ENCODE measurements at places on chromosomes 5 and 9. TPM values are rescaled to one million over a fixed set of nuclear protein-coding genes. Genes with fewer than 3 reads are reported as not detected.

GRCh38 chr5:107915176-107915812 is 244.6 kb upstream of the EFNA5 start:
- DNase-seq: no peak

GRCh38 chr5:36739751-36740221 is 133.4 kb downstream of the SLC1A3 start:
- DNase-seq: no peak

GRCh38 chr5:137191179-137191578 is 307.9 kb downstream of the SPOCK1 start:
- DNase-seq: no peak

DNA sequence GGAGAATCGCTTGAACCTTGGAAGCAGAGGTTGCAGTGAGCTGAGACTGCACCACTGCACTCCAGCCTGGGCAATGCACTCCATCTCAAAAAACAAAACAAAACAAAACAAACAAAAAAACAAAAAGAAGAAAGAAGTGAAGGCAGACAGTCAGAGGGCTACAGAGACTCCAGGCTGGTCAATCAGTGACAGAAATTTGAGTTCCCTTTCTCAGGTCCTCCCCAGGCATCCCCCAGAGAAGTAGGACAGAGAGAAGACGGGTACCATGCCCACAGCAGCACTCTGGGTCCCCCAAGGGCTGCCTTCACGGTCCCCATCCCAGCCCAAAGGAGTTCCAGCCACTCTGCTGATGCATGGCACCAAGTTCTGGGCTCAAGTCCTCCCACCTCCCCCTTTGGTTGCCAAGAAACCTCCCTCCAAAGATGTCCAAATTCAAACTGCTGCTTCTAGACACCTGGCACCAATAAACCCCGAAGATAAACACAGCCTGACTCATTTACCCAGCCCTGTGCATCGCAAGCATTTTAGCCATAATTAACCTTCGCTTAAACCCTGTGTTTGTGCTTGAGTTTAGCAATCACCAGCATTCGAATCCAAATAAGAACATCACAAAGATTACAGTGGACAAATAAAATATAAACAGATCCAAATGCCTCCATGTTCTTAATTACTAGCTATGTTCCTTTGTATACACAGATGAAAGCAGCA is 24.0 kb downstream of the SEMA4D start:
- no peak for DNase-seq

DNA sequence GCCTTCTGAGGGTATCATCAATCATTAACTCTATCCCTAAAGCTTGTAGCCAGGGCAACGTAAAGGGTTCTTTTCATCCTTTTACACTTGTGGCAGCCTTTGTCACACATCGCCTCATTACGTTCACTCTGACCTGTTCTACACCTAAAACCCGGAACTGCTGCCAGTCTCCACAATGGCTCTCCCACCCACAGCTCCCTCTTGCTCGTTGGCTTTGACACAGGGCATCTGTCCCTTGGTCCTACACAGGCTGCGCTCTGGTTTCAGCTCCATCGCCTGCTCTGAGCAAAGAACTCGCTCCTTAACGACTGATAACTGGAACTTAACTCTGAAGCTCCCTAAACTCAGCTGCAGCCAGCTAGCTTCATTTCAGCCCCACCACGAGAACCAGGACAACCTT is 112.8 kb upstream of the CTNND2 start:
- no peak for DNase-seq

DNA sequence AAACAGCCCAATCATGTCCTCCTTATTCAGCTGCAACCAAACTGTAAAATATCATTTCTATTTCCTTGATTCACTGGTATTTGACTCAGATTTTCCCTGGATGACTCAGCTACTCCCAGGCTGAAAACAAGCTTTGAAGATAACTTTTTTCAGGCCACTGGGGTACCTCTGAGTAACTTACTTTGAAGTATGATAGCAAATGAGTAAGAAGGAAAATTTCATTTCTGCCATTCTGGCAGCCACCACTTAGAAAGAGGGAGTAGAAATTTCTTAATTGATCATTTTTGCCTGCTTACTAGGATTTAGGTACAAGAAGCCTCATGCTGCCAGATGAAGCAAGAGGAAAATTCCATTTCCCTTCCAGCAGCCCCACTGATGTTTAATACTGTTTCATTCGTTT is 247.4 kb downstream of the PRELID2 start:
- DNase-seq: peak; percentile 66

- no peak for DNase-seq
Measured at GRCh38 chr5:181059297-181060230, 19.5 kb downstream of the BTNL9 start.

- DNase-seq: no peak
Measured at GRCh38 chr5:133930061-133930812, 38.2 kb downstream of the C5orf15 start.

- DNase-seq: no peak
Measured at GRCh38 chr9:133727277-133727875, 10.8 kb downstream of the SARDH start.

- DNase-seq: peak; percentile 73
Measured at GRCh38 chr5:9947225-9947714, 302.4 kb downstream of the ATPSCKMT start.

DNA sequence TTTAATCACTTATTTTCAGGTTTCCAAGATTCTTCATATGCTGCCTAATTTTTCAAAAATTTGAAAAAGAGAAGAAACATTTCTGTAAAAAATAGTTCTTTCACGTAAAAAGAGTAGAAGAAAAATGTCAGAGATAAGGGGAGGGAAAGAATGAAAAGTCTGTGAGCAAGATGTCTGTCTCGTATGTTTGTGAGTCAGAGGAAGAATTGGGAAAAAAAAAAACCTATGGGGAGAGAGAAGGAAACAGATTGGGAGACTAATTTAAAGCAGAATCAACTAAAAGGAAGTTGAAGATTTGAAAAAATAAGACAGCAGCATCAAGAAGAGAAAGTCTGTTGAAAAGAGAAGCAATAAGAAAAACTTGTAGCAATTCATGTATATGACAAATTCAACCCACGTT is 456.3 kb downstream of the HINT1 start:
- DNase-seq: no peak

GRCh38 chr5:177029498-177029897 is 7.0 kb downstream of the ZNF346 start:
- DNase-seq: no peak

- DNase-seq: no peak
Measured at GRCh38 chr9:78091731-78092130, 60.1 kb upstream of the GNAQ start.

DNA sequence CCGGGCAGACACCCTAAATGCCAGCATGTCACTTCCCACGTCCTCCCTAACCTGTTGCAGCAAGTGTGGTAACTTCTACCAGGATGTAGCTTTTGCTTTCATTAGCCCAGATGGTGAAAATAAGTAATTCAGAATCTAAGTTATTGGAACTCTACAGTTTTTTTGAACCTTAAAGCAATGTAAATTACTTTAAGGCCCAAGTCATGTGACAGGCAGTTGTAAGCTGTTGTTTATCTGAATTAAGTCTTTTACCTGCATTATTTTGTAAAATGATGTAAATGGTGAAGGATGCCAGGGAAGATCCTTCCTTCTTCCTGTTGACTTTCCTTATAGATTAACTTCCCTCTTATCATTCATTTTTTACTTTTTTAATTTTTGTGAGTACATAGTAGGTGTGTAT is 670.2 kb downstream of the SEMA5A start:
- DNase-seq: no peak

DNA sequence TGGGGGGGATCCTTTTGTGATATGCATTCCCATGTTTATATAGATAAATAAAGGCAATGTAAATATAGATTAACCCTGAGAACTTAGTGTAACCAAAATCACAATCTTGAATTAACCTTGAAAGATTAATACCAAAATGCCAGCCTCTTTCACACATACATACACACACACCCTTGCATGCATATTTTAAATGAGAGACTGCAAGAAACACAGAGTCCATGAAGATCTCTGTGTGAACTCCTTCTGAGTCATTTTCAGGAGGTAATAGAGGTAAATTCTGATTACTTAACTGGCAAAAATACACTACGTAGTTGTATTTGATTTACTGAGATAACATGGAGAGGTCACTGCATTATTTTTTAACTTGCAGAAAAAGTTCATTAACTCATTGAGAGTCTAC is 118.0 kb downstream of the SLF1 start:
- DNase-seq: no peak

DNA sequence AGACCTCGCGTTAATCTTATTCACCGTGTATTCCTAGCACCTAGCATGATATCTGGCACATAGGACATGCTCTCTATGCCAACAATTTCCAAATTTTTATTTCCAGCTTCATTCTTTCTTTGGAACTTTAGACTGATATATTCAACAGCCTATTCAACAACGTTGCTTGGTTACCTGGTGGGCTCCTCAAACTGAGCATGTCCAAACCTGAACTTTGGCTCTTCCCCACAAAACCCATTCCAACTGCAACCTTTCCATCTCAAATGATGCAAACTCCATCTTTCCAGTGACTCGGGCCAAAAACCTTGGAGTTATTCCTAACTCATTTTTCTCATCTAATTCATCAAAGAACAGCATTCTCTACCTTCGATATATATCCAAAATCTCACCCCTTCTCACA is 525.2 kb downstream of the AGTPBP1 start:
- DNase-seq: no peak

- DNase-seq: no peak
Measured at GRCh38 chr9:83238871-83239640, 176.1 kb upstream of the RASEF start.

- no peak for DNase-seq
Measured at GRCh38 chr9:94054716-94055115, 29.5 kb upstream of the PTPDC1 start.

- no peak for DNase-seq
Measured at GRCh38 chr9:132645711-132646110, 24.1 kb downstream of the DDX31 start.

DNA sequence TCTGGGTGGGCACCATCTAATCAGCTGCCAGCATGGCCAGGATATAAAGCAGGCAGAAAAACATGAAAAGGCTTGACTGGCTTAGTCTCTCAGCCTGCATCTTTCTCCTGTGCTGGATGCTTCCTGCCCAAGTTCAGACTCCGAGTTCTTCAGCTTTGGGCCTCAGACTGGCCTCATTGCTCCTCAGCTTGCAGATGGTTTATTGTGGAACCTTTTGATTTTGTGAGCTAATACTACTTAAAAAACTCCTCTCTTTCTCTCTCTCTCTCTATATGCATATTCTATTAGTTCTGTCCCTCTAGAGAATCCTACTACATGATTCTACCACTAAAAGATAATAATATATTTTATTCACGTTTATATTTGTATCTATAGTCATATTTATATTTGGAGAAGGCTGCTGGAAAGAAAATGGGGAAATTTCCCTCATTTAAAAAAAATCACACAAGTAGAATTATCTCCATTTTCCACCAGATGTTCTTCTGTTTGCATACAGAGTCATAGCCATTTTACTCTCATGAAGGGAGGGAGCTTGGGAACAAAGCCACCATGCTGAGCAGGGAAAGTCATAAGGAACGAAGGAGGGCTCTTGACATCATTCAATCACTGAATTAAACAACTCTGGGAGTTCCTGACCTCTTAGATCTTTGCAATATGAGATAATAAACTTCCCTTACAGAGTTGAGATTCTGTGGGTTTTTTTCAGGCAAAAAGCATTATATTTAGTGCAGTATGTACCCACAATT is 1137.4 kb upstream of the CDH18 start:
- no peak for DNase-seq

- DNase-seq: no peak
Measured at GRCh38 chr5:76704131-76704663, 11.7 kb upstream of the F2R start.

DNA sequence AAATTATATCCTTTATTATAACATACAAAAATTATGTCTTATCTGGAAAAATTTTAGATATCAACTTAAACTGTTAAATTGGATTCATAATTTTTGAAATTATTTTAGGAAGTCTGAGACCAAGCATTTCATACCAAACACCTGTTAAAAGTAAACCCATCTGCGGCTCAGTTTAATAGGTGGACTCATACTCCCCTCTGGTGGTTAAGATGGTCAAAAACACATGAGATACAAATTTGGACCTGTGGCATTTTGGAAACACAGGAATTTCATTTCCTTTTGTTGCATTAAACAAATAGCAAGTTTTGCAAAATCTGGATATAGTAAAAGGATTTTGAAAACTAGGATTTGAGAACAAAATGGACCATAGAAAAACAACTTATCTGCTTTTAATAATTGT is 53.7 kb downstream of the RGMB start:
- DNase-seq: peak; percentile 13

GRCh38 chr9:128552744-128553440 is 505 bp downstream of the SPTAN1 start:
- DNase-seq: no peak

DNA sequence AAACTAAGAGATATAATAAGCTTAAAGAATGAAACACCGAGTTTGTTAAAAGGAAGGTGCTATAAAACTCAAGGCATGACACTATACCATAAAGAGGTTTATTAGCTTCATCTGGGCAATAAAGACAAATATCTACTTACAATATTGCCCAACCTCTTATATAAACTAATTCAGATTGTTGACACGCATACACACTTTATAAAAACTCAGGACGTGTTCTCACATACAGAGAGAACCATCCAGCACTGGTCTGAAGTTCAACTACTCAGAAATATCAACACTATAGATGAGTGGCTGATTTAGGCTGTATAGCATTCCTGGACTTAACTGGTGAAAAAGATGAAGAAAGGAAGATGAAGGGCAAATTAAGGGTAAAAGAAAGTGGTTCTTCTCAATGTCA is 81.2 kb downstream of the FRMD3 start:
- no peak for DNase-seq

GRCh38 chr9:127463382-127463781 is 12.1 kb downstream of the LRSAM1 start:
- no peak for DNase-seq

- no peak for DNase-seq
Measured at GRCh38 chr5:36158144-36158543, 6.2 kb downstream of the SKP2 start.

- no peak for DNase-seq
Measured at GRCh38 chr5:16776611-16777251, 159.4 kb downstream of the MYO10 start.

DNA sequence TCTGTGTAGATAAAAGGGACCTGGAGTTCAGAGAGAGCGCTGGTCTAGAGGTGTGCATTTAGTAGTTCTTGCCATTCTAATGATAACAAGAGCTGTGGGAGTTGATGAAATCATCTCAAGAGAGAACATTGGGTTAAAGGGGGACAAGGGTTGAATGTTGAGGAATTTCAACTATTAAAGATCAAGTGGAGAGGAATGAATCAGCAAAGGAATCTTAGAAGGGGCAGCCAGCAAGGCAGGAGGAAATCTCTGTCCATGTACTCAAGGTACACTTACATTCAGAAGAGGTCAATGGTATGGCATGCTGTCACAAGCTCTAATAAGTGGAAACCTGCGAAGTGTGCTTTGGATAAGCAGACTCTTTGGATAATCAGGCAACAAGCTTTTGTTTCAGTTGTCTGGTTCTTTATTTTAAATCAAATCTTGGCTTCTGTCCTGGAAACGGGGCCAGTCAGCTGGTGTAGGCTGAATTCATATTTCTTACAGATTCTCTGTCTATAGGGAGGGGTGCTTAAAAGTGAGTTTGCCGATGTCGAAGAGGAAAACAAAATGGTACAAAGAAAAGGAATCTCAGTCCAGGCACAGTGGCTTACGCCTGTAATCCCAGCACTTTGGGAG is 320.5 kb upstream of the CD180 start:
- DNase-seq: peak; percentile 83

ANKRD31 gene
- total RNA-seq: 0.12 TPM

AQP7 gene
- not detected for total RNA-seq

BTNL3 gene
- total RNA-seq: not detected

SAXO1 gene
- total RNA-seq: not detected

RGS14 gene
- 17.1 TPM for total RNA-seq

C9orf153 gene
- not detected for total RNA-seq

TRIM23 gene
- 8.5 TPM for total RNA-seq

CARD9 gene
- 1.4 TPM for total RNA-seq

PPIP5K2 gene
- total RNA-seq: 19.5 TPM

CYSTM1 gene
- 57.4 TPM for total RNA-seq

PHF24 gene
- 0.12 TPM for total RNA-seq

Measured in epithelial cell of proximal tubule (primary cell).